Ovary (tissue), 10 donors: ENCODE measurements at places on chromosomes 16 and 17. TPM values are rescaled to one million over a fixed set of nuclear protein-coding genes. Genes with fewer than 3 reads are reported as not detected.

DNA sequence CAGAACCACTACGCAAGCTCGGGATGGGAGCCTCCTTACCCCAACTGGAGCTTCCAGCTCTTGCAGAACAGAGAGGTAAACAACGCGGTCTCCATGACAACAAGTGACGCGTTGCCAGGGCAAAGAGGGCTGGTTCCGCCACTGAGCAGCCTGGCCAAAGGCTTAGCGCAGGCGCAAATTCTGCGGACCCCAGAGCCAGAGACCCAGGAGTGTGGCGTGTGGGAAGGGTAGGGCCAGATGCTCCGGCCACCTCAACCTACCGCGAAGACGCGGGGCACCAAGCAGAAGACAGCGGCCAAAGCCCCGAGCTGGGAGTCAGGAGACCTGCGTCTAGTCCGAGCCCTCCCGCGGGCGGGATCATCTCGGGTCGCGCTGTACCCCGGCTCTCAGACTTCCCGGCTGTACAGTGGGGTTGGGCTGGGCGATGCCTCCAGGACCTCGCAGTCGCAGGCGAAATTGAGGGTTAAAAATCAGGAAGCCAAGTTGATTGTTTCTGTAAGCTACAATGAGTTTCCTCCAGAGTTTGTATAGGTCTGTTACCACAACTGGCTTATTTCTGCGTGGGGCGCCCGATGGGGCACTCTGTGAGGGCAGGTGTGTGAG lies at the start of gene TEKT1:
Gene TEKT1 (minus strand): TSS at position 69 of the 603 bp plus-strand sequence. CDS start 1,353 bp downstream, outside the sequence.
- no peak within 1 kb of the TSS for H3K27ac ChIP-seq
- peak; percentile 52 for DNase-seq
- no peaks in the 10 kb centered on the region for H3K27me3 ChIP-seq
- no peak within 1 kb of the TSS for H3K4me3 ChIP-seq
- no peaks in the 10 kb centered on the region for H3K36me3 ChIP-seq

CA4 gene
- 1.5 TPM for total RNA-seq

ACSM3 gene
- total RNA-seq = 293 TPM

DNA sequence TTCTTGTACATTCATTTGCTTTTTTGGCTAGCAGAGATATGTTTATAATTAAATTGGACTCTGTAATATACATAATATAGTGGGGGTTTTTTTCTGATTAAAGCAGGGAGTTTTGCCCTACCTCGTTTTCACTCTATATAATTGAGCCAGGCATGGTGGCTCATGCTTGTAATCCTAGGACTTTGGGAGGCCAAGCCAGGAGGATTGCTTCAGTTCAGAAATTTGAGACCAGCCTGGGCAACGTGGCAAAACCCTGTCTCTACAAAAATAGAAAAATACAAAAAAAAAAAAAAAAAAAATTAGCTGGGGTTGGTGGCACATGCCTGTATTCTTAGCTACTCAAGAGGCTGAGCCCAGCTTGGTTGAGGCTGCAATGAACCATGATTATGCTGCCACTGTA lies 42.2 kb downstream of the PAFAH1B1 start:
- no peak for DNase-seq
- H3K36me3 ChIP-seq = no peaks in the 10 kb centered on the region
- no peaks in the 10 kb centered on the region for H3K27me3 ChIP-seq
- peaks cover 3% of the 10 kb centered on the region for H3K4me1 ChIP-seq
- no peak overlapping the region for H3K4me3 ChIP-seq

GRCh38 chr17:45999900-46000290 lies 845 bp downstream of the STH start:
- H3K36me3 ChIP-seq = no peaks in the 10 kb centered on the region
- no peak overlapping the region for H3K4me3 ChIP-seq
- peaks cover 2% of the 10 kb centered on the region for H3K4me1 ChIP-seq

DNA sequence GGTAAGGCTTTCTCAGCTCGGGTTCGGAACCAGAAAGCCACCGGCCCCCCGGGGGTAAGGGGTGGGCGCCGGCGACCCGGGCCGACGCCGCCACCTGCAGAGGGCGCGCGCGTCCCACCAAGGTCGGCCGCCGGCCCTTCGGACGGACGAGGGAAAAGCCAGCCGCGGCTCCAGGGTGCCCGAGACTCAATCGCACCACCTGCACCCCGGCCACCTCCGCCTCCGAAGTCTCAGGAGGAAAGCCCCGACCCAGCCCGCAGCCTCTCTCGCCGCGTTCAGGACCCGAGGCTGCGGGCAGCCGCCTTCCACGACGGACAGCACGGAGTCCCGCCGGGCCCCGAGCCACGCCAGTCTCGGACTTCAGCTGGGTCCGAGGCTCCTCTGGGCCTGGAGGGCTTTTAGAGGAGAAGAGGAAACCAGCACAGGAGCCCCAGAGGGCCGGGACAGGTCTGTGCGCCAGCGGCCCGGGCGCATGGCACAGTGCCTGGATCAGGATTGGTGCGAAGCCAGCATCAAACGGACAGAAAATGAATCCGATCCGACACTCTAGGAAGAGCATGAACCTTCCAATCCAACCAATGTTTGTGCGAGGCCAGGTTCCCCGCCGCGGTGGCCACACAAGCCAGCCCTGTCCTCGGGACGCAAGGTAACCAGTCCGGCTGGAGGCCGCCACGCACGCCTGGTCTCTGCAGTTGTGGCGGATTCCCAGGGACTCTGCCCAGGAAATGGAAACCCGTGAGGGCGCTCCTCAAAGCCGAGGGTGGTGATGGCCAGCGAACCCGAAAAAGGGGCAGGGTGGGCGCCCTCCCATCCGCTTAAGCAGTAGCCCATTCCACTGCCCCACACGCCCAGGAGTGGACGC lies 6.7 kb downstream of the CBX8 start:
- peaks cover 6% of the 10 kb centered on the region for H3K4me1 ChIP-seq
- DNase-seq = peak; percentile 59
- H3K4me3 ChIP-seq = no peak overlapping the region
- H3K36me3 ChIP-seq = no peaks in the 10 kb centered on the region

DNA sequence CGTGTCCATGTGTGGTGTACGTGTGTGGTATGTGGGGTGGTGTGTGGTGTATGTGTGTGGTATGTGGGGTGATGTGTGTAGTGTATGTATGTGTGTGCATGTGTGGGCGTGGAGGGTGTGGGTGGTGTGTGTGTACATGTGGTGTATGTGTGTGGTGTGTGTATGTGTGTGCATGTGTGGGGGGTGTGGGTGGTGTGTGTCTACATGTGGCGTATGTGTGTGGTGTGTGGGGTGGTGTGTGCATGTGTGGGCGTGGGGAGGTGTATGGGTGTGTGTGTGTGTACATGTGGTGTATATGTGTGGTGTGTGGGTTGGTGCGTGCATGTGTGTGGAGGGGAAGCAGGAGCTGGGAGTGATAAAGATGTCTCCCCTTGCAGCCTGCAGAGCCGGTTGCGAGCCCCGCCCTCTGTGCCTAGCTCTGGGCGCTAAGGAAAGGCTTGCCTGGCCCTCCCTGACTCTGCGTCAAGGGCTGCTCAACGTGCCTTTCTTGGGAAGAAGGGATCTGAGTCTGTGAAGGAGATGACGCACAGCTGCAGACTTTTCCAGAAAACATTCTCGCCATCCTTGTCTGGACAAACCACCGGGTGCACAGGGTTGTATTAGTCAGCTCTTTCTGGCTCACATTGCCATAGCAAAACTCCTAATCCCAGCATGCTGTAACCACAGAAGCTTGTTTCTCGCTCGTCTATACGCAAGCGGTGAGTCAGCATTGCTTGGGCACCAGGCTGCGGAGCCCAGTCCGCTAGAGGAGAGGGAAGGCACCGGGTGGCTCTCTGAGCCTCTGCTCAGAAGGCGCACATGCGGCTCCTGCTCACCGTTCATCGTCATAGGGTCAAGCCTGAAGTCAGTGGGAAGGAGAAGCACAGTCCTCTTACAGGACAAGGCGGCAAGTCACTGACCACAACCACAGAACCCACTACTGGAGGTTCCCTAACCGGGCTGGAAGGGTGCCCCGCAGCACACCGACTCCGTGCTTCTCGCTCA lies 2.0 kb upstream of the CD300H start:
- no peak overlapping the region for H3K27ac ChIP-seq
- no peaks in the 10 kb centered on the region for H3K27me3 ChIP-seq
- H3K4me1 ChIP-seq = no peaks in the 10 kb centered on the region
- peak; percentile 58 for DNase-seq
- H3K36me3 ChIP-seq = no peaks in the 10 kb centered on the region
- H3K4me3 ChIP-seq = no peak overlapping the region

GRCh38 chr16:59684911-59685310 lies 950.8 kb upstream of the GOT2 start:
- H3K36me3 ChIP-seq = no peaks in the 10 kb centered on the region
- no peaks in the 10 kb centered on the region for H3K27me3 ChIP-seq

PIPOX gene
- 4.9 TPM for total RNA-seq

- no peaks in the 10 kb centered on the region for H3K27me3 ChIP-seq
- H3K27ac ChIP-seq = no peak overlapping the region
- no peaks in the 10 kb centered on the region for H3K4me1 ChIP-seq
- H3K36me3 ChIP-seq = no peaks in the 10 kb centered on the region
- DNase-seq = no peak
- H3K4me3 ChIP-seq = no peak overlapping the region
These were observed 37.7 kb upstream of the MYH10 start for GRCh38 chr17:8668176-8668740.

DNA sequence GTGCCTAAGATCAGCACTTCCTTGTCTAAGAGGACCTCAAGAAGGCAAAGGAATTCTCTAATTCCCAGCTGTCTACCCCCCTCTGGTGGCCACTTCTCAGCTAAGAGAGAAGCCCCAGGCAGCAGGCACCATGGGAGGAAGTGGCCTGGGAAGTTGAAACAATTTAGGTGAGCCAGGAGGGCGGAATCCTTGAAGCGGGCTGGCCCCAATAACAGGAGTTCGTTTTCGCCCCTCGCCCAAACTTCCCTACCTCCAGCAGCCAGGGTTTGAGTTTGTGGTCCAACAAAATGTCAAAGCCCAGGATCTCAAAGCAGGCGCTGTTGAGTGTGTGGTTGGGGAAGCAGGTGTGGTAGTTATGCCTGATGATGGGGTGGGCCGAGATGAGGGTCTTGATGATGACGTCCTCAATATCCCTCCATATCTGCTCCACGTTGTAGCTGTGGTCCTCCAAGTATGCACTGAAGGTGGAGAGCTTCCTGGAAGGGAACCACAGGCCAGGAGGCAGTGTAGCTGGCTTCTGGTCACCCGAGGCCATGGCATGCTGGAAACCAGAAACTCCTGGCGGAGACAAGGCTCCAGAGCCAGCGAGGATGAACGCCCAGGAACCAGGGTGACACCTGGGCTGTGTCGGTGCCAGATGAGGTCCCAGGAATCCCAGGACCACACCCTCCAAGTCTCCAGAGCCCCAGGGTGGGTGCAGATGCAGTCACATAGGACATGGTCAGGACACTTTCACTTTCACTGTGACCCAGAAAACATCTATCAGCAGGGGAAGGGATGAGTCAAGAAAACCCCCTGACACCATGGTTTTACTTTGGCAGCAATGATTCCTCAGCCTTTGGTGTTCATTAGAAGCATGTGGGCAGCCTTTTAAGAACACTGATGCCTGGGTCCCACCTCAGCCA lies 25.6 kb downstream of the TTLL6 start:
- no peaks in the 10 kb centered on the region for H3K36me3 ChIP-seq
- no peaks in the 10 kb centered on the region for H3K4me1 ChIP-seq
- no peaks in the 10 kb centered on the region for H3K27me3 ChIP-seq
- DNase-seq = peak; percentile 38

GRCh38 chr17:200586-200985 lies 19.1 kb upstream of the DOC2B start:
- no peak overlapping the region for H3K4me3 ChIP-seq
- H3K36me3 ChIP-seq = no peaks in the 10 kb centered on the region
- H3K27me3 ChIP-seq = no peaks in the 10 kb centered on the region
- H3K27ac ChIP-seq = no peak overlapping the region
- H3K4me1 ChIP-seq = peaks cover 1% of the 10 kb centered on the region

DNAH9 gene
- total RNA-seq = 1.6 TPM

SRCIN1 gene
- 1.2 TPM for total RNA-seq

DNA sequence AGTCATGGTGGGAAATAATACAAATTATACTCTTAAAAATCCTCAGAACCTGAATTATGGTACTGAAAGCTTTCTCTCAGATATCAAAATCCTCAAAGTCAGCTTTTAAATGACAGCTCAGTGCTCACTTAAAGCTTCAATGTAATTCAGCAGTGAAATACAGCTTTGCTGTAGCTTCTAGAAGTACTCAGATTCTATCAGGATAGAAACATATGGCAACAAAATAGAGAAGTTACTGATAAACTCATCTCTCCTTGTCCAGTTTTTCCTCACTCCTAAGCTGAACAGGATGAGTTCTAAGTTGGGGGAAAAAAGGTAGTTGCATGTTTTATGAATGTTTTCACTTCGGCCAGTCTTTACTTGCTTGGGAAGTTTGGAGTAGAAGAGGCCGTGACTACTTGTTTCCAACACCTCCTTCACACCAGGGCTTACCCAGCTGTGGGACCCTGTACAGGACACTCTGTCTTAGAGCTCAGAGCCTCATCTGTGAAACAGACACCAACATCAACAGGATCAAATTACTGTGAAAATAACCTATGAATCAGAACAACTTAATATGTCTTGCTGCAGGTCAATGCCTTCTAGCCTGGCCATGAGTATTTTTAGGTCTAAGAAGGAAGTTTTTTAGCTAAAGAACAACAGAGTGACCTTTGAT lies 30.2 kb downstream of the OGFOD1 start:
- H3K36me3 ChIP-seq = no peaks in the 10 kb centered on the region
- no peaks in the 10 kb centered on the region for H3K4me1 ChIP-seq
- DNase-seq = no peak
- H3K4me3 ChIP-seq = no peak overlapping the region

DNA sequence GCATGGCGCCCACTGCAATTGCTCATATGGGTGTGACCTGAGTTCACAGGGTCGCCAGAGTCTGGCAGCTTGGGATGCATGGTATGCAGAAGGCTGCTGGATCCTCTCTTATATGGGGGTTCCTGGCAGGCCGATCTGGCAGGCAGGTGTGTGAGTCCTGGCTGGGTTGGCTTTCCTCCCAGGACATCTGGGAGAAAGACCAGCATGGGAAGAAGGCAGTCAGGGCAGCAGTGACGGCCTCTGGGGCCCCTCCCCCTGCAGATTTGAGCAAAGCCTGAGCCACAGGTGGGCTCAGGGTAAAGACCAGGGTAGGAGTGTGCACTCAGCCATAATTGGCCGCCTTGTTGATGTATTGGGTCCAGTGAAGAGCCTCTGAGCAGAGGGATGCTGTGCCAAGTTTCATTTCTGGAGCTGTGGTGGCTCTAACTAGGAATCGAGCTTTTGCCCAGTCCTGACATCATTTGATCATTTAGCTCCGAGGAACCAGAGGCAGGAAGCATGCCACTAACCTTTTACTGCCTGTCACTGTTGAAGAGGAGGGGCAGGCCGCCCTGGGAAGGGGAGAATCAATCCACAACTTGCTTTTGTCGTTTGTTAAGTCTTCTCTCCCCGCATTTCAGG lies 174.3 kb downstream of the CCDC182 start:
- no peaks in the 10 kb centered on the region for H3K27me3 ChIP-seq
- no peaks in the 10 kb centered on the region for H3K36me3 ChIP-seq
- no peak overlapping the region for H3K4me3 ChIP-seq
- no peak for DNase-seq
- H3K4me1 ChIP-seq = peaks cover 4% of the 10 kb centered on the region

- no peak overlapping the region for H3K27ac ChIP-seq
- H3K36me3 ChIP-seq = no peaks in the 10 kb centered on the region
- no peak overlapping the region for H3K4me3 ChIP-seq
- H3K27me3 ChIP-seq = no peaks in the 10 kb centered on the region
- DNase-seq = no peak
- H3K4me1 ChIP-seq = no peaks in the 10 kb centered on the region
These were observed 158.5 kb downstream of the PPM1E start for GRCh38 chr17:58913971-58914769.
